ENCODE measurements at places on chromosomes 4 and X. TPM values are rescaled to one million over a fixed set of nuclear protein-coding genes. Genes with fewer than 3 reads are reported as not detected.

Gene TMSB15C
- total RNA-seq, result 3.8 TPM

Gene RBM47
- 1.0 TPM for total RNA-seq

Gene SYP
- 0.87 TPM for total RNA-seq

Gene TLL1
- total RNA-seq, result 0.15 TPM

Gene LPAR4
- total RNA-seq, result 0.58 TPM

Gene ARHGAP4
- total RNA-seq, result 2.3 TPM

Gene ADH1B
- 281 TPM for total RNA-seq

Gene FAM53A
- 2.3 TPM for total RNA-seq

Gene F11
- total RNA-seq, result not detected

Gene SLC39A8
- 9.3 TPM for total RNA-seq

Gene DUSP9
- total RNA-seq, result under 0.01 TPM

Gene SERTM2
- total RNA-seq, result under 0.01 TPM

Gene GRK4
- total RNA-seq, result 6.0 TPM

Gene ANOS1
- not detected for total RNA-seq

Gene VCX3B
- total RNA-seq, result not detected

Gene SPANXN4
- total RNA-seq, result not detected

Gene MAN2B2
- 21.1 TPM for total RNA-seq

Gene HSFX1
- 0.87 TPM for total RNA-seq

Gene GPR119
- total RNA-seq, result not detected

Gene CCDC160
- total RNA-seq, result 0.15 TPM

Gene UGT2B10
- total RNA-seq, result not detected

Gene GAGE12H
- total RNA-seq, result not detected

Gene VEGFD
- total RNA-seq, result 2.0 TPM

Gene MAGIX
- total RNA-seq, result 2.8 TPM

Gene RTL3
- 0.29 TPM for total RNA-seq

Gene MCF2
- total RNA-seq, result 0.15 TPM

Gene TMEM255A
- under 0.01 TPM for total RNA-seq

Gene DRD5
- total RNA-seq, result not detected

Gene NDST4
- not detected for total RNA-seq

Gene TIMP1
- 1,701 TPM for total RNA-seq

Gene GPRASP1
- total RNA-seq, result 4.2 TPM

Gene CT45A5
- not detected for total RNA-seq

Gene USP51
- total RNA-seq, result 1.9 TPM

Gene GLRA3
- not detected for total RNA-seq

All from smooth muscle cell of trachea (primary cell).